ENCODE measurements at places on chromosomes 11 and 22.

DNA sequence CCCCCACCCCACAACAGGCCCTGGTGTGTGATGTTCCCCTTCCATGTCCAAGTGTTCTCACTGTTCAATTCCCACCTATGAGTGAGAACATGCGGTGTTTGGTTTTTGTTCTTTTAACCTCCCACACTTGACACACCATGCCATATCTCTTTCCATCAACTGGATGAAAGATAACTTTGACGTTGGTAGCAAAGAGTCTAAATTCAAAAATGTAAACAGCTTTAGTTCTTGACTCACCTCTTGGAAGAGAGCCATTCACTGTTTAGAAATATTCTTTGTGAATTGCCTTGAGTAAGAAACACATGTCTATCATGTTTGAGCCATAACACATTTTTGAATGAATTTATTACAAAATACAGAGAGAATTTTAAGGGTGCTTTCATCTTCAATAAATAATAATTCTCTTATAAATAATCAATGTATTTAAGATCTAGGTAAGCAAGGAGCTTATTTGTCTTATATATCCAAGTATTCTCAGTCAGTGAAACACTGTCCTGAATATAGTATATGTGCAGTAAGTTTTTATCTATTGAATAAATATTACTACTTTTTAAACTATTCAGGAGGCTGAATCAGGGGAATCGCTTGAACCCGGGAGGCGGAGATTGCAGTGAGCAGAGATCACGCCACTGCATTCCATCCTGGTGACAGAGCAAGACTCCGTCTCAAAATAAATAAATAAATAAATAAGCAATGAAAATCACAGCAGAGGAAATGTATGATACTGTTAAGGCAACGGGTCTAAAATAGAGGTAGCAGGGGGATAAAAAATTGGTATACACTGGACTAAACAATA is 6.7 kb downstream of the CARD18 start:
- DNase-seq: no peak

GRCh38 chr22:42967005-42967404 is 47.9 kb downstream of the PACSIN2 start:
- DNase-seq: no peak

- DNase-seq: no peak
Observed at GRCh38 chr22:36415415-36416168, 27.8 kb upstream of the MYH9 start.

DNA sequence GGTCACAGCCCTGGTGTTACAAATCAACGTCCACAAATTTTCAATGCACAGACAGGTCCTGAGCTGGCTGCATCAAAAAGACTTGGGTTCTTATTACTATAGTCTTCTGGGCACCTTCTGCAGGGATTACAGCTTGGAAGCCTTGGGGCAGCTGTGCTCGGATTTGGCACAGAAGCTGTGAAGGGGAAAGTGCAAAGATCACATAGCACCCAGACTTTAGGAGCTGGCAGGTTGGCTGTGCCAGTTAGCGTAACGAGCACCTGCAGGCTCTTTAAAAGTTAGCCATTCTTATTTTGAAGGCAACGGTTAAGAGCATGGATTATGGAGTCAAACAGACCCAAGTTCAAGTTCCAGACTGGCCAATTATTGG is 100.4 kb downstream of the ARL14EP start:
- DNase-seq: no peak

- no peak for DNase-seq
Observed at GRCh38 chr11:112160091-112160848, 3.6 kb downstream of the IL18 start.
